ENCODE measurements at places on chromosomes 4 and X.

DNA sequence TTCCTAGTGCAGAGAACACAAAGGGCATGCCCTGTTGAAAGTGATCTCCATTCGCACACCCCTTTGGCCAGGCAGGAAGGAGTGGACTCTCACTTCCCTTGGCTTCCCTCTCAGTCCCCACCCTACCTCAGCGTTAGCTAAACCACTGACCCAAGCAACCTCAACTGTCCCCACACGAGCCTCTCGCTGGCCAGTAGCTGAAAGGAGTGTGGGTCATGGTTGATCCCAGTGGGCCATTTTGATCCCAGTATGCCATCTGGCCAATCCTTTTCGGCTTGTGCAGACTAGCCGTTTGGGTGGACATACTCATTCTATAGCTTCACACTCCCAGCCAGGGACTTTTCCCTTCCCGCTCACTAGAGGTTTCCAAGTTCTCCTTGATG lies 24.4 kb upstream of the BCORL1 start:
- no peak for DNase-seq

DNA sequence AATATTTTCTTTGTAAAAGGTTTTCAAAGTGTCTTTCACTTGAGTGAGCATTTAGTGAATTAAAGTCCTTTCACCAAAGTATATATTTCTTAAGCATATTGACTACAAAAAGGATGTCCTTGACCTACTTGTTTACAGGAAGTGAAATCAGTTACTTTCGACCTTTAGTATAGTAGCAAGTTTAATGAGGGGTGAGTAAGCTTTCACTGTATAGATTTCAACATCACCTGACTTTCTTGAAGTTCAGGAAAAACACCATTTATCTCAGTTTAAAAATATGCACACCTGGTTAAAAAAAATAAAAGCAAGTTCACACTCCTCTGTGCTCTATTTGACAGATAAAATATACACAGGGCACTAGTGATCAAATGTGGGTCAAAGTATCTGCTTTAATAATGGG lies 88.1 kb downstream of the CCSER1 start:
- no peak for DNase-seq

- no peak for DNase-seq
Observed at GRCh38 chr4:138405934-138406567, 163.9 kb upstream of the SLC7A11 start.

DNA sequence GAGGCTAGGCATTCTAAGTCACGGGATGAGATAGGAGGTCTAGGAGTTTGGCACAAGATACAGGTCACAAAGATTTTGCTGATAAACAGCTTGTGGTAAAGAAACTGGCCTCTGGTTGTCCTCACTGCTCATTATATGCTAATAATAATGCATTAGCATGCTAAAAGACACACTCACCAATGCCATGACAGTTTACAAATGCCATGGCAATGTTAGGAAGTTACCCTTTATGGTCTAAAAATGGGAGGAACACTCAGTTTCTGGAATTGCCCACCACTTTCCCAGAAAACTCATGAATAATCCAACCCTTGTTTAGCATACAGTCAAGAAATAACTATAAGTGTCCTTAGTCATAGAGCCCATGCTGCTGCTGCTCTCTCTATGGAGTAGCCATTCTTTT lies 286.9 kb downstream of the ZNF674 start:
- no peak for DNase-seq

DNA sequence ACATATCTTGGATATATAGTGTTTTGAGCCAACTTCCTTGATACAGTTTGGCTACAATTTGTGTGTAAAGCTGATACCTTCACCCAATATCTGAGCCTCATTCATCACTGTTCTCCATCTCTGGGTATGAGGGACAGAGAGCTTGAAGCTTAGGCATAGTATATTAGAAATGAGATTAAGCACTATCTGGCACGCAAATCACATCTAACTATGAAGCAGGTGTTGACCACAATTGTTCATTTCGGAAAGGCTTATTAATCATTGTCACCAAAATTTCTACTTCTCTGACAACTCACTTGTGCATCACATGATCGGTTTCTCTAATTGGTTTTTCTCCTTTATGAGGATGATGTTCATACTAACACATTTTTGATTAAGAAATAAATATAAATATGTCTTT lies 2.1 kb upstream of the POF1B start:
- DNase-seq = no peak

- DNase-seq = no peak
Observed at GRCh38 chr4:36241771-36242170, 2.5 kb downstream of the ARAP2 start.

DNA sequence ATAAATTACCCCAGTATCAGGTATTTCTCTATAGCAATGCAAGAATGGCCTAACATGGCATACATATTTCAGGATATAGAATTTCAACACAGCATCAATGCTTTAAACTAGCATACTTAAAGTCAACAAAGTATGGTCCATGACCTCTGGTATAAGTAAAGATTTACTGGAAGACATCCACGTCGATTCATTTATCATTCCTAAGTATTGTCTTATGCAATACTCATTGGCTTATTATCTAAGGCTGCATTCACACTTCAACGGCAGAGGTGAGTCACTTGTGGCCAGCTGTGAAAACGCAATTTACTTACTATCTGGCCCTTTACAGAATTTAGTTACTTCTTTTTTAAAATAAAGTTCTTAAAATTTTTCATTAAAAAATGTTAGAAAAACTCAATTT lies 42.6 kb downstream of the ADGRA3 start:
- no peak for DNase-seq
